Activated T-helper 17 cell treated with anti-CD3 and anti-CD28 coated beads, Interleukin-2, amount 50 U/mL, for 72 hours (primary cell): ENCODE measurements at places on chromosomes 12 and 14. TPM values are rescaled to one million over a fixed set of nuclear protein-coding genes. Genes with fewer than 3 reads are reported as not detected.

GRCh38 chr14:62739647-62740046, 305.6 kb downstream of the KCNH5 start:
- no peak for ATAC-seq

DNA sequence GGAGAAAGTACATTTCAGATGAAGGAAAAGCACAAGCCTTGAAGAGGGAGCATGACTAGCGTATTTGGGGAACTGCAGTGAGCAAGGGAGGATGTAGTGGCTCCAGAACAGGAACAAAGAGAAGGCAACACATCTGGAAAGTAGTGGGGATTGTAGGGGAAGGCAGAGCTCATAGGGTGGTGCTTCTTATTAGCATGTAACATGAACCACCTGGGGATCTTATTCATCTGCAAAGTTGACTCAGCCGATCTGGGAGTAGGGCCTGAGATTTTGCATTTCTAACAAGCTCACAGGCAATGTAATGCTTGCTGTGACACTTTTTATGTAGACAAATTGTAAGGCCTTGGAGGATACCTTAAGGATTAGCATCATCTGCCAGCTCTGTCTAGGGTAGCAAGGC, 447.3 kb downstream of the NELL2 start:
- ATAC-seq: no peak

DNA sequence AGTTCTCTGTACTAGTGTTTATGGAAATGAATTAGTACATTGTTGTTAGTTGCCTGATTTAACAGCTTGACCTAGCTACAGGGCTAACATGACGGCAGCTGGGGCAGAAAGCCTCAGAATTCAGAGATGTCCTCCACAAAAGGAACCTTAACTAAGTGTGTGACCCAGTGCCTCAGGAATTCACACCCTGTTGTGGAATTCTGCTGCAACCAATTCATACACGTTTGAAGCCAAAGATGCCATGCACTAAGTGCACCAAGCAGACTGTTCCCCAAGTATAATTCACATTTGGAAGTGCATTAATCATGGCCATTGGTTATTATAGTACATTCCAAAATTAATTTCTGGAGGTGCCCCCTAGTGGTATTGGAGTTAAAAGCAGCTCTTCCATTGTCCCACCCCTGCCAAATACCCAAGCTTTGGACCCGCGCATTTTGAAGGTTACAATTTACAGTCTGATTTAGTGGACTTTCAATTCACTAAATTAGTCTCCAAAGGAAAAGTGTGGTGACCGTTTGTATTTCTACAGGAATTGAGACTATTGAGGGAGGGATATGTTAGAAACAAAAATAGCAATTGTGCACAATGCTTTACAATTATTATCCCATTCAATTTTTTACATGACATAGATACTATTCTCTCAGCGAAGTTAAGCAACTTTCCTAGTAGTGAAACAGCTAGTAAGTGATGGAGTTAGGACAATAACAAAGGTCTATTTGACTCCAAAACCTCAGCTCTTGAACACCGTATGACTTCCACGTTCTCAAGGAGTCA, 85.9 kb downstream of the PAX9 start:
- ATAC-seq: no peak

DNA sequence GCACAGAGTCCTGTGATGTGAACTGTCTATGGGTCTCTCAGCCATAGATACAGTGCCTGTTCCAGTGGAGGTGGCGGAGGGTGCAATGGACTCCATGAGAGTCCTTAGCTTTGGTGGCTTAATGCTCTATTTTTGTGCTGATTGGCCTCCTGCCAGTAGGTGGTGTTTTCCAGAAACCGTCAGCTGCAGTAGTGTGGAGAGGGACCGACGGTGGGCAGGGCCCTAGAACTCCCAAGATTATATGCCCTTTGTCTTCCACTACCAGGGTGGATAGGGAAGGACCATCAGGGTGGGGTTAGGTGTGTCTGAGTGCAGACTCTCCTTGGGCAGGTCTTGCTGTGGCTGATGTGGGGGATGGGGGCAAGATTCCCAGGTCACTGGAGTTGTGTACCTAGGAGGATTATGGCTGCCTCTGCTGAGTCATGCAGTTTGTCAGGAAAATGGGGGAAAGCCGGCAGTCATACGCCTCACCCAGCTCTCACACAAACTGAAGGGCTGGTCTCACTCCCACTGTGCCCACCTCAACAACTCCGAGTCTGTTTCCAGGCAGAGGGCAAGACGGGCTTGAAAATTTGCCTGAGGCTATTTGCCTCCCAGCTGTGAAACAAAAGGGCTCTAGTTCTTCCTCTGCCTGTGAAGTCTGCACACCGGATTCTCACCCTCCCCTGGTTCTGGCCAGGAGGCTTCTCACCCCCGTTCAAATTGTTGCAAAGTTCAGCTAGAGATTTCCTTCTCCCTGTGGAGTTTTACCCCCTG, 24.9 kb upstream of the ZDHHC17 start:
- ATAC-seq: no peak

GRCh38 chr14:100871234-100872186, 32.0 kb downstream of the RTL1 start:
- ATAC-seq: peak; percentile 66

DNA sequence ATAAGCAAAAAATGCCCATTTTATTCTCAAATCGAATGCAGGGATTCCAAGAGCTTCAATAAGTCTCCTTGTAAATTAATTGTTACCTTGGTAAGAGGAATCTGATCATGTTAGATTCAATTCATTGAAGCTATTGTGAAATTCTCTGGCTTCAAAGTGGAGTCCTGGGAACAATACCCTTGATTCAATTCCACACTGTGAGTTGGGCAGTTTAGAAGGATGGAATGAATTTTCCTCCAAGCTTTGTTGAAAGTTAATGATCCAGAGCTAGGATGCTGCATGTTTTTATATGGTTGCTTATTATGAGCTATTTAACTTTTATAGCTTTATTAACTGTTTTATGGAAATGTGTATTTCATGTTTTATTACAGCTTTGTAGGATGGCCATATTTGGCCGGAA, 89.9 kb upstream of the IGF1 start:
- ATAC-seq: no peak

GRCh38 chr14:105582639-105583038, 56.3 kb downstream of the TMEM121 start:
- peak; percentile 25 for ATAC-seq

DNA sequence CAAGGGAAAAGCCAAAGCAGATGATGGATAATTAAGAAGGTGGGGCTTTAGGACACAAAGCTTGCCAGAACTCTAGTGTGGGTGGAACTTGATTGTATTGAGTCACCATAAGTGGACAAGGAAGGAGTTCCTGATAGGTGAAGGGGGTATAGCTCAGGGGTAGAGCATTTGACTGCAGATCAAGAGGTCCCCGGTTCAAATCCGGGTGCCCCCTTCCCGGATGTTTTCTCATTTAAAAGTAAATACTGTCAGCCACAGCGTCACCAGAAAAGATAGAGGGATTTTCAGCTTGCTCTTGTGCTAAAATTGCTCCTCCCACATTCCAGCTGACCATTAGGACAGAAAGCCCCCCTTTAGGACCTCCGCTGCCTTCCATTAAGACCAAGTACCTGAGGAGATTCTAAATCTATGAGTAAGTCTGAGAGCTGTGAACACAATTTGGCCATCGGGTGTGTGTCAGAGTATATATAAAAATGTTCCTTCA, 36.6 kb downstream of the DCAF4 start:
- no peak for ATAC-seq

- no peak for ATAC-seq
Observed at GRCh38 chr14:24335461-24336171, 745 bp upstream of the ADCY4 start.

DNA sequence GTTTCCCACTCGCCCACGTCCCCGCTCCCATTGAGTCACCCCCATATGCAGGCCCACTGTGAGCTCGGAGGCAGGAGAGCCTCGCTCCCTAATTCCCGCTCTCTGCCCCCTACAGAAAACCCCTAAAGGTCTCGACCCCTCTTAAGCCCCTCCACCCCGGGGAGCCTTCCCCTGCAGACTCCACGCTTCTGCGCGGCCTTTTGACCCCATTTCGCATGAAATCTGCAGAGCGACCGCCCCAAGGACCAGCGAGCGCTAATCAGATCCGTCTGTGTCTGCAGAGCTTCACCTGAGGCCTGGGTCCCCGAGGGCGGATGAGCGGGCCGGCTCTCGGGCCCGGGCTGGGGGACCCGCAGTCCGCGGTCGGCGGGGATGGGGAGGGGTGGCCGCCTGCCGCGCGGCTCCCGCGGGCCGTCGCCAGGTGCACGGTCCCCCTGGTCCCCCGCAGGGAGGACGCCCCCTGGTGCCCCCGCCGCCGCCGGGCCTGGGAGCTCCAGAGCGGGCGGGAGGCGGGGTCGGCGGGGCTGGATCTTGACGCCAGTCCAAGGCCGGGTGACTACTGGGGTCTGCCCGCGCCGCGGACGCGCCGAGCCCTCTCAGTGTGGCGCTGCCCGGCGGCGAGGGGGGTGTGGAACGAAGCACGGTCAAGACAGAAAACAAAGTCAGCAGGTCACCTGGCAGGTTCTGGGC, 10.1 kb downstream of the BMP4 start:
- ATAC-seq: no peak

- ATAC-seq: no peak
Observed at GRCh38 chr12:91388573-91388972, 206.0 kb upstream of the DCN start.

DNA sequence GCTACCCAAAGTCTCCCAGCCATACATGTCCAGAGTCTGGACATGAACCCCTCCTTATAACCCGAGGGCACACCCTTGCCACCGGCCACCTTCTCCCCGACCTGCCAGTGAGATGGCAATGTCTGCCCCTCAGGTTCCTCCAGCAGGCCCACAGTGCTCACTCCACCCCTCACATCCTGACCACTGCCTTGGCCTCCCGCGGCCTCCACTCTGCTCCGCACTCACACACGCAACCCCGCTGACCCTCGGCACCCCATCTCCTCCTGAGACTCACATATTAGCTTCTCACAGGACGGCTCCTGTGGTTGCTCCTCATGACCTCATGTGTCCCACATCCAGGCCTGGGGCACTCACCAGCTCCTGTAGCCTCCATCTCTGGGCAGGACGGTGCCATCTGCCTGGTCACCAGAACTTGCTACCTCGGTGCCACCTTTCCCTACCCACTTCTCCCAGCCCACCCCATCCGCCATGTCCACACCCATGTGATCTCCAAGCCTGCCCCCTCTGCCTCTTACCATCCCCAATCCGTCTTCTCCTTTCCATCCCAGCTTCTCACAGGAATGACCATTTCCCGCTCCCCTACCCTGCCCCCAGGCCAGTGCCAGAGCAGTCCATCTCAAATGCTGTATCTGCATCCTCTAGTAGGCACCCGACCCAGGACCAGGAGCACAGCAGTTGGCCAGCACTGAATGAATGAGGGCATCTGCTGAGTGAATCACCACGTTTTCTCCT, 198.6 kb upstream of the DIO3 start:
- no peak for ATAC-seq

DNA sequence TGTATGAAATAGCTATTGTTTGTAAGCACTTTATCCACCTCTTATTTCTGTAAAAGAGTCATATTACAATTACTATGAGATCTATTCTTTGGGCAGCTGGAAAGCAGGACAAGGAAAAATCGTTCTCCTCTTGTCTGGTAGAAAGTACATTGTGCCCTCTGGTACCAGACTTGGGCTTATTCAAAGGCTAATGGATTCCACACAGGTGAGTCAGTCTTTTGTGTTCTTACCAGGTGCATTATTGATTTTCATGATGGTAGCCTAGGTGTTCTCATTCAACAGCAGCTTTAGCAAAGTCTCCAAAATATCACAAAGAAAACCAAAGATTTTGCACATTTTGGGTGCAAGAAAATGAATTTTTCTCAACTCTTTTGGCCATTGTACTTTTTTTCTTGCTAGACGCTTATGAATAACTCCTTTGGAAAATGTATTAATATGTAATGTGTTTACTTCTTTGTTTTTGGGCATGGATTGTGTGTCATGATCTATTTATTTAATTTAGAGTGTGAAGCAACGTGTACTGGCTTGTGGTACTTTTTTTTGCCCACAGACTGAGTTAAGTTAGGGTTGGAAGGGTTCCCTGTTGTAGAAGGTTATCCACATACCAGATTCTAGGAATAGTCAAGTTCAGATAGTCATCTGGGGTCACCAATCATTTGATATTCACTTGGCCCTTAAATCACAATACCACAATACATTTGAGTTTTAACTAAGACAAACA, 26.2 kb downstream of the MNAT1 start:
- ATAC-seq: no peak

DNA sequence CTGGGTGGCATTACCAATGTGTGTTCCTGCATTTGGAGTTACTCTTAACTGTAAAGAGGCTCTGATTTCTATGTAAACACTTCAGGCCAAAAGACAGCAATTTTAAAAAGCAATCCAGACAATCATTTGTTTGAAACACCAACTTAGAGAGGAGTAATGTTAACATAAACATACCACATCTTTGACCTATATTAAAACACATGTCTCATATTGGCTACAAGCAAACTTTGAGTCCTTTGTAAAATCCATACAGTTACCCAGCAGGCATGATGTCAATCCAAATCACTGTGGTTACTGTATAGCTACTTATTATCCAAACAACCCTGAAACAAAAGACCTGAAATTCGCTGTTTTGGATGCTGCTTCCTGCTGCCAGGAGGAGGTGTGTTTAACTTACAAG, 7.5 kb upstream of the G2E3 start:
- ATAC-seq: no peak

The ERBB3 gene
- total RNA-seq: 0.64 TPM

The POTEM gene
- not detected for total RNA-seq

The CCDC63 gene
- not detected for total RNA-seq
